Adrenal gland (tissue), 19 donors: ENCODE measurements at places on chromosomes 4 and X.
A peak's percentile ranks its signal among the peaks of the same experiment; 100 is the strongest.

DNA sequence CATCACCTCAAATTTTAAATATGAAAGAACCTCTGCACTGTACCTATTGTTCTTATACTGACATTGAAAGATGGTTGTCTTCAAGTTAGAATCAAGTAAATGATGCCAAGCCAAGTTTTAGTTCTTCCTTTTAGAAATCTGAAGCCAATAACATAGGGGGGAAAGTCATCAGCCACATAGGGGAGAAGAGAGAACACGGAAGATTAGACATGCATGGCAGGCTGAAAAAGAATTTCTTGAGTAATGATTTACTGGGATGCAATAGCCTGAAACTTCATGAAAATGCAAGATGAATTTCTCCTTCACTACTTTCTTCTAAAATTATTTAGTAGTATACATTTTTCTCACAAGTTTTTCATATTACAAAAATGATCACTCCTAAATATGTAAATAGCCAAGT, 13.6 kb upstream of the EPGN start:
- no peak for DNase-seq

- DNase-seq = no peak
Observed at GRCh38 chr4:37679301-37679700, 6.9 kb downstream of the RELL1 start.

DNA sequence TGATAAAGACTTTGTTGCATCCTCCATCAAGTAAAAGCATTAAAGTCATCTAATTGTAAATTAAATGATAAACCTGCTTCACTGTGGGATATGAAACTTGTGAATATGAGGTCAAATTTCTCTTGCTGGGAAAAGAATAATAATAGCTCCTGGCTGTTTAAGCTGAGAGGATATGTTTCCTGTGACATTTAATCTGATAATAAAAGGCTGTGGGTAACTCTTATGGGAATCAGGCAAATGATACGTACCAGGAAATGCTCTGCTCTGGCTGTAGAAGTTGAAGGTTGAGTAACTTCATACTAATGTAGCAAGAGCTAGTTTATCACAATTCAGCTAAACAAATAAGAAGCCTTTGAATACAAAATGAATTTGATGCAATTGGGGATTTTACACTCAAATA, 574.6 kb downstream of the RAPGEF2 start:
- DNase-seq = no peak

GRCh38 chrX:101232316-101232715, 12.7 kb downstream of the DRP2 start:
- DNase-seq = no peak

DNA sequence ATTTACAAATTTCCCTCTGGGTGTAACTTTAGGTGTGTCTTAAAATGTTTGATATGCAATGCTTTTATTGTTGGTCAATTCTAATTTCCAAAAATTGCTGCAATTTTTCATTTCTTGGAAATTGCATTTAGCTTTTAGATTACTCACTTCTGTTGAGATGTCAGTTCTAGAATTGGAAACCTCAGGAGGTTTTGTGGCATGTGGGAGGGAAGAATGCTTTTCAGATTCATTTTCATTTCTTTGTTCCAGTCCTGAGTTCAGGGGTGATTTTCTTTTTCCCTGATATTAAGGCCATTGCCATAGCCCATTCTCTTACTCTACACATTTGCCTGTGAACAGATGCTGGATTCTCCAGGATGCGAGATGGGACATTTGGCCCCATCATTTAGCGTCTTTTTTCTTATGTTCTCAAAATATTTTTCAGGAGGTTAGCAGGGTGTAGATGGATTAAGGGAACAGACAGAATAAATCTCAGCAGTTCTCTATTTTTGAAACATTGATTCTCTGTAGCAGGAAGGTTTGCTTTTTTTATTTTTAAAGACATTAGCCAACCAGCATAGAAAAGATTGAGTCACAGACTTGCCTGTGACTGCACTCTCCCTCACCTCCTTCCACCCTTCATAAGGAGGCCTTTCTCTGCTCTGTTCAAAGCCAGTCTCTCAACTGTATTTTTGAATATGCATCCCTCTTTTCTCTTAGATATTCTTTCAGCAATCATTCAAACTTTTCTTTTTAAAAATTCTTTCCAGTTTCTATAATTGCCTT, 238.4 kb upstream of the ANXA3 start:
- DNase-seq = no peak

- no peak for DNase-seq
Observed at GRCh38 chr4:35038845-35039244, 1205.5 kb downstream of the ARAP2 start.

GRCh38 chr4:23324021-23324690, 565.7 kb downstream of the PPARGC1A start:
- no peak for DNase-seq

GRCh38 chrX:102154218-102154860, 1.4 kb downstream of the BEX5 start:
- DNase-seq = no peak

GRCh38 chrX:101210630-101211029, 9.0 kb upstream of the DRP2 start:
- DNase-seq = no peak

- no peak for DNase-seq
Observed at GRCh38 chrX:44282753-44283152, 60.7 kb downstream of the EFHC2 start.

- no peak for DNase-seq
Observed at GRCh38 chr4:15233264-15233597, 194.6 kb upstream of the C1QTNF7 start.

- DNase-seq = no peak
Observed at GRCh38 chrX:29724316-29724715, 491.0 kb upstream of the MAGEB2 start.

DNA sequence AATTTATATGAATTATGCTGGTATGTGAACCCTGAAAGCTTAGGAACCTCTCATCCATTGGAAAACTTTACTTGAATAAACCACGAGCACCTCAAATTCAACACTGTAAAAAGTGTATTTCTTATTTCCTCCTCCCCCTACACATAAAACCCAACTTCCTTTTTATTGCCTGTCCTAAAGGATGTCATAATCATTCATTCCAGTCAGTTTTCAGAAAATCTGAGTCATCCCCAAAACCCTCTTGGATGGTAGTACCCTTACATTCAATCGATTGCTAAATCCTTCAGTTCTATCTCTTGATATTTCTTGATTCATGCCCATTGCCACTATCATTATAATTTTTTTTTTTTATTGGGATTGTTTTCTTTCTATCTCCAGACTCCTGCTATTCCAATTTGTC, 91.1 kb upstream of the ATP8A1 start:
- DNase-seq = no peak

- peak; percentile 48 for DNase-seq
Observed at GRCh38 chrX:19912-20571, 261.1 kb upstream of the PLCXD1 start.

- DNase-seq = no peak
Observed at GRCh38 chr4:9964879-9965278, 56.4 kb downstream of the SLC2A9 start.

DNA sequence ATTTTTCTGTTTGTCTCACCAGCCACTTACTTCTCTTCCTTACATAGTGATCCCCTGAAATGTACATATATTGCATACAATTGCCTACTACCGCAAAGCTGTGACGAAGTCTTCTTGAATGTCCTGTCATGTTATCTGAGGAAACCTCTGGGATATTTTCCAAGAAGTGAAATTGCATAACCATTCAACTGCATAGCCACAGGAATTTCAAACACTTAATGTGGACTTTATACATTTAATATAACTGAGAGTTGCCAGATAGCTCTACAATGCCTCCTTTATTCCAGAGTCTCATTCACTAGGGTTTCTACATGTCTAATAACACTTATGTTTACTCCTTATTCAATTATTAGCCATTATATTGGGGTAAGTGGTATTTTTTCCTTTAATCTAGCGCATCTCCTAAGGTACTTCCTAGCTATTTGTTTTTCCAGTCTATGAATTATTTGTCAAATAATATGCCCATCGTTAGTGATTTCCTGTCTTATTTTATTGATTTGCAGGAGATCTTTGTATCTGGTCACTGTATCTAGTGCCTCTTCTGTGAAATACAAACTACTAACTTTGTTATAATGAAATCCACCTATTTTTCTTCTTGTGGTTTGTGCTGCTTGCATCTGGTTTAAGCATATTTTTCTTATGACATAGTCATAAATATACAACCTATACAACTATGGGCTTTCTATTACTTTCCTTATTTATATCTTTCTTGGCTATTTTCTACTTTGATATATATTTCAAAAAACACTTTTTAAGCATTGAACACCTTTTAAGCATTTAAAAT, 69.2 kb upstream of the GRID2 start:
- no peak for DNase-seq

DNA sequence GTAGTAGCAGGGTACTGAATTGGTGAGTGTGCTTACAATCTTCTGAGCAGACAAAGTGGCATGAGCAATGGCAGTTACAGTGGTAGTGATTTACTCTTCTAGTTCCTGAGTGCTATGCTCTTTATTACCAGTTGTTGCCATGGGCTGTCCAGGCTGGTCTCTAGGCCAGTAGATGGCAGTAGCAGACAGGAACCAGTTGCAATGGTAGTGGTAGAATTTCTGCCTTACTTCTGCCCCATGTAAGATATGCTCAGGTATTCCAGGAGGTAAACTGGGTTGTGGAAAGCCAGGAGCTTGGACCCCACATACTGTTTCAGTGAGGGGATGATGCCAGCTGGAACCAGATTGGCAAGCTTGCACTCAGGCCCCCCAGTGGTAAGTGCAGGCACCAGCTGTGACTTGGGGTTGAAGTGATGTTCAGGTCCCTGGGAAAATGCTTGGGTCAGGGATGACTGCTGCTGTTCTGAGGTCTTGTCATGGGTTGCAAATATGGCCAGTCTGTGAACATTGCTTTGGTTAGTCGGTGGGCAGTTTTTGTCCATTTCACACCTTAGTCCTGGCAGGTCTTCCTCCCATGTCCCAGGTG, 63.0 kb upstream of the ZXDB start:
- no peak for DNase-seq

- no peak for DNase-seq
Observed at GRCh38 chr4:154589296-154590197, 995 bp downstream of the FGA start.

DNA sequence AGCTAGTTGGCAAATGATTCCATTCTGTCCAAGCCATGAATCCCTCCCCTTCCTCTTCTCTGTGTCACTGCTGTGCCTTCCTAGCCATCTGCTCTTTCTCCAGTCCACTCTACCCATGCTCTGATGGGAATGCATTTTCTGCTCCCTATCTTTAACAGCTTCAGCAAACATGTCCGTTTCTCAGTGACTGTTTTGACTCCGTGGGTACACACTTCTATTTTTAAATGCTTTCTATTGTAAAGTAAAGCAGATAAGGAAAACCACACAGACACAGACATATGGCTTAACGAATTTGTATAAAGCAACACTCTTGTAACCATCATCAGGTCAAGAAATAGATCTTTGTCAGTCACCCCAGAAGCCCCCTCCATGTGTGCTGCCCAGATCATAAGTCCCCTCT, 72.4 kb upstream of the KLHL13 start:
- no peak for DNase-seq

- DNase-seq = peak; percentile 97
Observed at GRCh38 chr4:40309250-40309774, 25.8 kb upstream of the CHRNA9 start.

GRCh38 chrX:5155301-5155700, 1073.4 kb downstream of the NLGN4X start:
- DNase-seq = no peak

GRCh38 chr4:171650543-171650942, 162.7 kb upstream of the GALNTL6 start:
- no peak for DNase-seq

- no peak for DNase-seq
Observed at GRCh38 chrX:386239-386767, 404 bp downstream of the PPP2R3B start.

DNA sequence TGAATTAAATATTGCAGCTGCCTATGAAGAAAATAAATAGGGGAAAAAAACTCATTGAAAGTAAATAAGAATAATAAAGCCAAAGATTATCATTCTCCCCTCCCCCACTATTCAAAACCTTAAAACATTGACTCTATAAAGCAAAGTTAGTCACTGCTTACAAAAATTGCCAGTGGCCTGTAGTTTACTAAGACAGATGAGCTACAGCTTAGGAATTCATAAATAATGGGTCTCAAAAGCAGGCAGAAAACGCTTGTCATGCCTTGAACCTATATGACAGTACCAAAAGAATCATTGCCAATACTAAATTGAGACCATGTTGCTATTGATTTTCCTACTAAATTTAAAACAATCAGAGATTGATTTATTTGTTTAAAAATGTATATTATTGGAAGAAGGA, 78.9 kb downstream of the SLC10A7 start:
- no peak for DNase-seq

- no peak for DNase-seq
Observed at GRCh38 chr4:2608291-2608690, 71.8 kb downstream of the FAM193A start.

- DNase-seq = no peak
Observed at GRCh38 chrX:20315140-20315539, 48.4 kb upstream of the RPS6KA3 start.

DNA sequence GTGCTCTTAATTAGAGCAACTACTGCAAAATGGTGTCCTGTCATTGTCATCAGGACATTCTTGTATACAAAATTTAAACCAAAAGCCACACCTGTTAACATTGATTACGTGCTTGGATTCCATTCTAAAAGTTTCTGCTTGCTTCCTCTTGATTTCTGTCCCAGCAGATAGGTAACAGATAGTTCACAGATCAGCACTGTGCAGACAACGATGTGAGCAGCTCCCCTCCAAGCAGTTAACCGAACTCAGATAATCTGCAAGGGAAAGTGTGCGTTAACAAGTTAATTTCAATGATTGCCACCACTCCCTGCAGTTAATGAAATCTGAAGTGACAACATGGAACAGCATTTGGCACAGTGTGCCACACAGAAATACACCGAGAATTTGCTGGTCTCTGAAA, 54.4 kb upstream of the RELL1 start:
- DNase-seq = no peak

DNA sequence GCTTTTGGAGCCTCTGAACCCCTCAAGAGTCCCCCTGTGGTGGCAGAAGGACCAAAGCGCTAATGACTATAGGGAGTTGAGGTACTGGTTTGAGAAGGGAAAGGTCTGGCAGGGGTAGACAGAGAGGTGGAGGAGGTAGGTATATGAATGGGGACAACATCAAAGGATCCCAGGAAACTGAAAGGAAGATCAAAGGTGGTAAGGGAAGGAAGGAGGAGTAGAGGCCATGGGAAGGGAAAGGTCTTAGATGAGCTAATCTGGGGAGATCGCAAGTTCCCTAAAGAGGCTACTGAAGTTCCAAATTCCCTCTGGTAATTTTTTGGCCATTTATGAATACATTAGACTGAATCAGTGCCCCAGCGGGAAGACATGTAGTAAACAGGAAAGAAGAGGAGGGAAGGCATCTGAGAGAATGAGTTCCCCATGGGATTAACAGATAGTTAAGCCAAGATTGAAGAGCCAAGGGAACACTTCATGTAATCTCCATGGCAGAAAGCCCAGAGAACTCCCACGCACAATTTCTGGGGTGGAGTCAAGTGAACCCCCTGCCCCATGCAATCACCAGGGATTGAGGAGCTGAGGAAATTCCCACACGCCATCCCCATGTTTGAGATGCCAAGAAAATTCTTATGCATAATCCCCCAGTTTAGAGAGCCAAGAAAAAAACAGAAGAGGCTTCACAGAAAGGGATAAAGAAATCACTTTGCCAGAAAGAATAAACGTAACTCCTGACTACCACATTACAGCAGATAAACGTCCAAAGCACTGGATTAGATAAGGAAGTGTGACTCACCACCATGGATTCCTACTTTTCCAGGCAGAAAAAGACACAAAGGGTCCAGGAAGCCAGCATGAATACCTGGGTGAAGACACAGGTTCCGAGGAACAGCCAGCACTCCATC, 25.8 kb downstream of the ZNF630 start:
- DNase-seq = peak; percentile 50

GRCh38 chr4:155795991-155796390, 37.2 kb downstream of the GUCY1B1 start:
- no peak for DNase-seq
